Activated B cell treated with CpG ODN at 0.5 μM for 24 hours (primary cell): ENCODE measurements at places on chromosomes 3 and 15.

GRCh38 chr3:24388159-24388558 is 106.5 kb downstream of the THRB start:
- no peak for DNase-seq

- no peak for DNase-seq
Measured at GRCh38 chr3:79012530-79012913, 755.3 kb downstream of the ROBO1 start.

GRCh38 chr3:36097209-36097608 is 283.1 kb upstream of the STAC start:
- DNase-seq: no peak

DNA sequence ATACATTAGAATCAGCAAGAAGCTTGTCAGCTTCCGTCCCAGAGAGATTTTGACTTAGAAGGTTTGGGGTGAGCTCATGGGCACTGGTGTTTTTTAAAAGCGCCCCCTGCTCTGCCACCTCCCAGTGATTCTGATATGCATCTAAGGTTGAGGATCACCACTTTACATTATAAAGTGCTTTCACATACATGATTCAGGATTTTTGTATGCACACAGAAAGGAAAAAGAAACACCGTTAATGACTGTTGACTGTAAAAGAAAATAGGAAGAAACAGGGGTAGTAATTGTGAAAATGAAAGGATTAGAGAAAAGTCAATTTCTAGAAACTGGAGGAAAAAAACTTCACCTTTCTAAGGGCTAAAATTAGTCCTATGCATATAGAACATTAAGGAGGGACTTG is 104.9 kb upstream of the ZBED2 start:
- no peak for DNase-seq

GRCh38 chr15:100297812-100298211 is 44.0 kb downstream of the ADAMTS17 start:
- no peak for DNase-seq

DNA sequence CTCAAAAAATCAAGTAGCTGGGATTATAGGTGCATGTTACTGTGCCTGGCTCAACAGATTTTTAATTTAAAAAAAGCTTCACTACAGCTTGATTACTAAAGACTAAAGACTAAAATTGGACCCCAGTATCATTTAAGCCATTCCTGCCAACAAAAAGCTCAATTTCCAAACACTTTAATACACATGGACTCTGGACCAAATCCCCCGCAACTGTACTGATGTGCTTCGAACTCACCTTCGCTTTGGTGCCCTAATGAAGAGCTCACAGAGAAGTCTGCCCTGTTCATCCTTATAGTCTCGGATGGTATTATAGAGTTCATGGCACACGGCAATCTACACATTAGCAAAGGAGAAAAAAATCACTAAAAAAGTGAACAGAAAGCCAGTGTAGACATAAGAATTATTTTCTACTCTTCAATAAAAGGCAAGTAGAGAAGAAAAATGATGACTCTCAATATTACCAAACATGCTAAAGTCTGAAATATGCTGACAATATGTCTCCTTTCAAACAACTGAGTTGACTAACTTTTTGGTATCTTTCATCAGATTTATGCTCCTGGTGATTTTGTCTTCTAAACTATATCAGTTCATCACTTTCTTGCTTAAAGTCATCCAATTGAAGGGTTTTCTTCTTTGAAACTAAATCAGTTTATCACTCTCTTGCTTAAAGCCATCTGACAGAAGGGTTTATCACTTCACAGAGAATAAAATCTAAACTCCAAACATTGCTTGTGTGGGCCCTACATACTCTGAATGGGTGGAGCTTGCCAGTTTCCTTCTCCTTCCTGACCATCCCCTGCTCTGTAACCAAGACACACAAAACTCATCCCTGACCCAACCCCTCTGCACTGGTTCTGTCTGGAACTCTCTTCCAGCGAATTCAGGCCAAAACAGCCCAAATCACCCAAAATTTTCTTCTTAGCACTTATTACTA is 7.2 kb downstream of the PBRM1 start:
- no peak for DNase-seq

GRCh38 chr3:113602256-113602655 is 69.9 kb downstream of the SIDT1 start:
- no peak for DNase-seq

DNA sequence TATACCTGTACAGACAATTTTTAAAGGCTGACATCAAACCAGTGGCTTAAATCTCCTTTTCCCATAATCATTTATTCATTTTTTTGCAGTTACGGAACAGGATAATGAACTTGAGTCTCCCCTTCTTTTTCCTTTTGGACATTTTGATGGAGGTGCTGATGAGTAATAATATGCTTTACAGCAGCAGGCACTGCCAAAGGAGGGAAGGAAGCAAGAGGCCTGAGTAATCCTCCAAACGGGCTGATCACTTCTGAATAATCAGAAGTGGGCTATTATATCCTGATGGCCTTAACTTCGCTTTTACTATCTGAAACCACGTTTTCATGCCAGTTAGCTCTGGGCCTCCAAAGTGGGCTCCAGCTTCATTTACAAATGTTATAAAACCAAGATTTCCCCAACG is 527.2 kb downstream of the FOXP1 start:
- no peak for DNase-seq

GRCh38 chr3:70824773-70825172 is 512.3 kb upstream of the MDFIC2 start:
- no peak for DNase-seq

DNA sequence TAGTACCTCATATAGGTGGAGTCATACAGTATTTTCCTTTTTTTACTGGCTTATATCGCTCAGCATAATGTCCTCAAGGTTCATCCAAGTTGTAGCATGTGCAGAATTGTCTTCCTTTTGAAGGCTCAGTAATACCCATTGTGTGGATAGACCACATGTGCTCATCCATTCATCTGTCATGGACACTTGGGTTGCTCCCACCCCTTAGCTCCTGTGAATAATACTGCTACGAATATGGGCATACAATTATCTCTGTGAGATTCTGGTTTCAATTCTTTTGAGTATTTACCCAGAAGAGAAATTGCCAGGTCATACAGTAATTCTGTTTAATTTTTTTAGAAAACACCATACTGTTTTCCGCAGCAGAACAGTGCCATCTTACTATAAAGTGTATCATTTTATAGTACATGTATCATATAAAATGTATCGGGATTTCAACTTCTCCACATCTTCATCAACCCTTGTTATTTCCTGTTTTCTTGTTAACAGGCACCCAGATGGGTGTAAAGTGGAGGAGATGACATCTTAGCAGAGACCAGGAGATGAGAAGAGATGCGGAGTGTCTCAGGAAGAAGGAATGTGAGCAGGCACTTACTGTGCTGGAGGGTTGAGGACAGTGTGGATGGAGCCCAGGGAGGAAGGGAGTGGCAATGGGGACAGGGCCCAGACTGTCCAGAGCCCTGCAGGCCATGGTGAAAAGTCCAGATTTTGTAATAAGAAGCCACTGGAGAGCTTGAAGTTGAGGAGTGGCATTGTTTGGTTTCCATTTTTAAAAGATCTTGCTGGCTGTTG is 27.0 kb upstream of the PRR23E start:
- no peak for DNase-seq

- DNase-seq: no peak
Measured at GRCh38 chr15:63264688-63265293, 12.6 kb upstream of the APH1B start.

- DNase-seq: no peak
Measured at GRCh38 chr3:120449251-120449650, 1.5 kb downstream of the FSTL1 start.
